ENCODE measurements at places on chromosomes 12 and 14.

DNA sequence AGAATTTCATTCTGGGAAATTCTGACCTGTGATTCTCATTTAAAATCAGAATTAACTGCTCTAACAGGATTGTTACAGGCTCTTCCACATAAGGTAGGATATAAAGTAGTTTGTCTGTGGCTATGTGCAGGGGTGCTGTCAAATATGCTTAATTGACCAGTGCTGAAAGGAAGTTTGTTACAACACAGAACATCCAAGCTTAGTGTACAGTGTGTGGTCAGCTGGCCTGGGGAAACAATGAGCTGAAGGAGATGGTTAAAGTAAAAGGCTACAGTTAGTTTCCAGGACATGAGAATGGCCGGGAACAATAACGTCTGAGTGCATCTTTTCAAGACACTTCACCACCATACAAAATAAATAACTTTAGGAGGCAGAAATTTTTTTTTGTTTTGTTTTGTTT is 68.0 kb downstream of the PKP2 start:
- DNase-seq, result no peak

DNA sequence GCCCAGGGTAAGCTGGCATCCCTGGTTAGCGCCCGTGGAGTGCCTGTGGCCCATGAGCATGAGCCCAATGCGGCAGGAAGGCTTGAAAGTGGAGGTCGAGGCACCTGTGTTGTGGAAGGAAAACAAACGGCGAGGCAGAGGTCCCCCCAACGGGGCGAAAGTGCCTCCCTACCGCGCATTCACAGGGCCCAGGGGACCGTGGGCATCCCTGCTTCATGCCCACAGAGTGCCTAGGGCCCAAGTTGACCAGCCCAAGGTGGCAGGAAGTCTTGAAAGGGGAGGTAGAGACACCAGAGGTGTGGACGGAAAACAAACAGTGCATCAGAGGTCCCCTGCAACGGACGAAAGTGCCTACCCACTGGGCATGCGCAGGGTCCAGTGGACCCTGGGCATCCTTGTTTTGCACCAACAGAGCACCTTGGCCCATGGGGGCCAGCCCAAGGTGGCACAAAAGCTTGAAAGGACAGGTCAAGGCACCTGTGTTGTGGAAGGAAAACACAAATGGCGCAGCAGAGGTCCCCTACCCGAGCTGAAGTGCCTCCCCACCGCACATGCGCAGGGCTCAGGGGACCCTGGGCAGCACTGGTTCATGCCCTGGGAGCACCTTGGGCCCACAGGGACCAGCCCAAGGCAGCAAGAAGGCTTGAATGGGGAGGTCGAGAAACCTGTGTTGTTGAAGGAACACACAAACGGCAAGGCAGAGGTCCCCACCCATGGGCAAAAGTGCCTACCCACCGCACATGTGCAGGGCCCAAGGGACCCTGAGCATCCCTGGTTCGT is 377.5 kb downstream of the ALG10 start:
- DNase-seq, result peak; percentile 9

DNA sequence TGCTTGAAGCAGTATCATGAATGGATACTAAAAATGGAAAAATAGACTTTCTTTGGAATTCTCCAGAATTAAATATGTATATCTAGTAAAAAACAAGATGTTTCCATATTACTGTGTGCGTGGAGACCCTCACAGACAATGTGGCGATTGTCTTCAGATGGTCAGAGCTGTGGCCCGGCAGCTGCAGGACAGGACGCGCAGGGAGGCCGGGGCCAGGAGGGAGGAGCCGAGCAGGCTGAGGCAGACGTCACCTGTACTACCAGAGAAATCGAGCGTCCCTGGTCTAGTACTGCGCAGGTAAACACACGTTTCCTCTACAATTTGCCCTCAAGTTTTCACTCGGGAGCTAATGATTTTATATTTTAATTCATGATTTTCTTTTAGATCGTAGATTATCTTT is 22.8 kb downstream of the DDX51 start:
- no peak for DNase-seq

GRCh38 chr12:29425722-29426121 is 44.8 kb upstream of the ERGIC2 start:
- no peak for DNase-seq

DNA sequence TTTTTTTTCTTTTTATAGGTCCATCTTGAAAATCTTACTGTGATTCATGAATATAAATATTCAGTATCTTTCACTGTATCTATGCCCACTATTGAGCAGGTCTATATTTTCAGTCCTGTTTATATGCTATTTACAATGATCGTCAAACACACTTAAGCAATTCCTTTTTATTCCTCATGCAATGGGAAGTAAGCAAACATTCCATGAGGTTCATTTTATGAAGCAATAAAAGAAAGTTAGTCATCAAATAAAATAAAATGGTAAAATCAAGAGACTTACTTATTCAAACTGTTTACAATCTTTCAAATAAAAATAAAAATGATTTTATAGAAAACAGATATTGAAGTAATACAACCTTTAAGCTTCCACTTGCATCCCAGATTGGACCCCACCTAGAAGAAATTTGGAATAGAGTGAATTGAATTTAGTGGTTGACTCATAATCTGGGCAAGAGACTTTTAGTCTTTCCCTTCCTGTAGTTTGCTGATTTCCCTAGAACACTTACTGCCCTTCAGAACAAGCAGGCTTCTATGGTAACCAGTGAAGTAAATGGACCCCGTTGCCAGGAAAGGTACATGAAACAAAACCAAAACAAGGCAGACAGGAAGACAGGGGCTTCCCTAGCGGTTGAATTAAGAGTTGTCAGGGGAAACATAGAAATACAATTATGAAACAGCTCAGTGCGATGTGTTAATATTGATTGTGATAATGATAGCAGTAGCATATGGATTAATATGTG is 241.0 kb upstream of the ATP2B1 start:
- peak; percentile 55 for DNase-seq

- no peak for DNase-seq
Observed at GRCh38 chr12:101116911-101117310, 93.1 kb downstream of the SLC5A8 start.

DNA sequence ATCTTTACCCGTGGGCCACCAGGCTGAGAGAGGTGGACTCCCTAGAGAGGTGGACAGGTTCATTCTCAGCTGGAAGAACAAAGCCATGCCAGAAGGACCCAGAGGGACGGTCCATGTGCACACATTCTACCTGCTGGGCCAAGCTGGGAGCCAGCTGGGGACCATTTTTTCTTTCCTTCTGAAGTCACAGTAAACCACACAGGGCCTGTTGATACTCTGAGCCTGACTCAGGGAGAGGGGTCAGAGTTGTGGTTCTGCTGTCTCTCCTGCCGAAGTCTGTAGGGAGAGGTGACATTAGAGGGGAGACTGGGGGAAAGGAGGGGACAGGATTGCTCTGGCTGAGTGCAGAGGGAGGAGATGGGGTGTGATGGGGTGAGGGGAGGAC is 148.6 kb downstream of the TSPAN9 start:
- DNase-seq, result no peak

DNA sequence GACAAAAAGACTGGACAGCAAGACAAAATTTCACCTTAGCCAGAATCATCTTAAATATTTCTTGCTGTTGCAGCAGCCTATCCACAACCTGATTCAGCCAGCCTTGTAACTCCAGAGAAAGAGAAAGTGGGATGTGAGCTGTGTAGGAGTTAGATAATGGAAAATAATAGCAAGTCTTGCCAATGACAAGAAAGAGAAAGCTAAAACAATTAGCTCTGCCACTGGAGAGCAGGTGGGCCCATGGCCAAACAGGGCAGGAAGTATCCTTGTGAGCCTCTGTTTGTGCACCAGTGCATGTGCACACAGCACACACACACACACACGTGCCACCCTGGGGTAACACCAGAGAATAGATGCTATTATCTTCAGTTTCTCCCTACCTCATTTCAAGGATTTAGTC is 106.0 kb upstream of the CCDC196 start:
- peak; percentile 55 for DNase-seq

DNA sequence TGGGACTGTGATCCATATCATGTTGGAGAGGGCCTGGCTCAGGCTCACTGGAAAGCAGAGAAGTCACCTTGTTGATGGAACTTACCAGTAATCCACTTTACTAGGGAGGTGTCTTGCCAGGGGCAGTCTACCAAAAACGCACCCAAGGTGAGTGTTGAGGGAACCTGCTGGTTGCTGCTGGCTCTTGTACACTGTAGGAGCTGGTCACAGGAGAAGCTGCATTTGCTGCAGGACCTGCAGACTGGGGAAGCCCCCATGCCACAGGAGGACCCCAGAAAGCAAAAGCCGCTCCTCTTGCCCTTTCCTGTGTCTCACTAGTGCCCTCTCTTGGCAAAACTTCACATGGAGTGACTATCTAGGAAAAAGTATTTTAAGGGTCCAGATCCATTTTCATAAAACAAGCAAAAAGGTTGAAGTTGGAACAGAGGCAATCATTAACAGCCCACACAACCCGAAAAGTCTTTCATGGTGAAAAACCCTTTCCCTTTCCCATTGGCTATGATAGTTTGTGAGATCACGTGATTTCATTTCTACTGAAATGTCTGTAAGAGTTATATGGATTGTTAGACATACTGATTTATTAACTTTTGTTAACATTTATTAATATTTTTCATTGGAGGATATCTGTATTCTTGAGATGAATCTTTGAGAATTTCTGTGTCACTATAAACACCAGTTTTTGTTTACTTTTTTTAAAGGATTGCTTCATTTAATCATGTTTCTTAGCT is 59.2 kb downstream of the RASSF8 start:
- DNase-seq, result no peak

DNA sequence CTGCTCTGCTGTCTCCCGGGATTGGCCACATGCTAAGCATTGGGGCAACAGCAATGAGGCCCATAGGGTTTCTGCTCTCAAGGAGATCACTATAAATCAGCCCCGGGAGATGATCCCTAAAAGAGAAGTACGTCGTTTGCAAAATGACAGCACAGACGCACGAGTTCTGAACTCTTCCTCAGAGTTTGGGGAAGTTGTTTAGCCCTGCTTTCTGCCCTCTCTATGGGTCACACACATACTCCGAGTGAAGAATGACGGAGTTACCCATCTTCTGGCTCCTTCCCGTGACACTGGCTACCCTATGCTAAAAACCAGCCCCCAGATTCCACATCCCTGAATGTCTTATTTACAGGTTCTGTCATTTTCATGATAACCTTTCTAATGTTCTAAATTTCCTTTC is 258.0 kb upstream of the PLEKHG7 start:
- no peak for DNase-seq

GRCh38 chr14:91830777-91831176 is 36.6 kb downstream of the TC2N start:
- no peak for DNase-seq

DNA sequence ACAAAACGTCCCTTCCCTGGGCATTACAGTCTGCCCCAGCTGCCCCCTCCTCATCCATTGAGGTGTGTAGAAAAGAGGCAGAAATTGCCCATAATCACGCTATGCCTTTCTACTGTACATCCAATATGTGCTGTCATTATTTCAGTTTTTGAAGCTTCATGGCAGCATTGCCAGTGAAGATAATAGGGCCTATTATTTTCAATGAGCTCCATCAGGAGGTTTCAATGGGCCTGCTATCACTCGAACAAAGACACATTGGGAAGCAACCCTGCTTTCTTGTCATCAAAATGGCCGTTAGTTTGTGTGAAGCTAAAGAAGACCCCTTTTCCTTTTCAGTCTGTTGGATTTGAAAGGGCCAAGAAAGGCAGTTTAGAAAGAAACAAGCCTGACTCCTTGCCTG is 653.8 kb downstream of the NOVA1 start:
- DNase-seq, result no peak

DNA sequence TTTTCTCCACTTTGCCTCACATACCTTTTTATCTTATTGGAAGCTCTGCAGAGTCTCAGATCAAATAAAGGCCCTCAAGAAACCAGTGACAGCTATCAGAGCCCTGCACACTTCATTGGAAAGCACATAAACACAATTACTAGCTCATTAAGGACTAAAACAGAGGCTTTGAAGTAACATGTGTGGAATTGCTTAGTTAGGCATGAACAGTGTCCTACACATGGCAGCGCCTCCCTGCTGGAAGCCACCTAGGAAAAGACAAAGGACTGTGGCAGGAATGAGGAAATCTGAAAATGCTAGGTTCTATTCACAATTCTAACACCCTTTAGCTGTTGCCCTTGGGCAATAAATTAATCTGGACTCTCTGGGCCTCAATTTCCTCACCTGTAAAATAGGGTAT is 89.4 kb downstream of the SUDS3 start:
- no peak for DNase-seq

DNA sequence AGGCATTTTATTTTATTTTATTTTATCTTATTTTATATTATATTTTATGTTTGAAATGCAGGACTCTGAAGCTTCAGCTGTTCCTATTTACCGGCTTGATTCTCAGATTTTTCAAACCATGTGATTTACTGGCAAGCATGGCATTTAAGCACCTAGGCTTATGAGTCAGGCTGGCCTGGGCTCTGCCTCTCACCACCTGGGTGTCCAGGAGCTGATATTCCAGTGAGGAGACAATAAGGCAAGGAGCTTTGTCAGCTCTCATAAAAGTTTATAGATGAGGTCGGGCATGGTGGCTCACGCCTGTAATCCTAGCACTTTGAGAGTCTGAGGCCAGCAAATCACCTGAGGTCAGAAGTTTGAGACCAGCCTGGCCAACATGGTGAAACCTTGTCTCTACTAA is 2.1 kb downstream of the DAO start:
- DNase-seq, result no peak

DNA sequence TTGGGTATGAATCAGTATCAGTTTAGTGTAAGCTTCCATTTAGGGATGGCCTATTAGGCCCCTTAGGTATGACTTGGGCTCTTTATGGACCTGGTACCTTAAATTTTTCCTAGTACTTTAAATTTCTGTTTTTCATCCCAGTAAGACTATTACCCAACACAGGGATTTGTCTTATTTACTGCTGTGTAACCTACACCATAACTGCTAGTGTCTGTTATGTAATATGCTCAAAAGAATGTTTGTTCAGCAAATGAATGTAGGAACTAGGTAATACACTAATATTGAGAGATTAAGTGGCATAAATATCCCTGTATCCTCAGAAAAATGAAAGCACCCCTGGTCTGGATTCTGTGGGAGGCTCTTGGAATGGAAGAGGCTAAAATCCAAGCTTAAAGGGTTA is 63.7 kb upstream of the YARS2 start:
- no peak for DNase-seq

- DNase-seq, result no peak
Observed at GRCh38 chr12:126051611-126052107, 986.4 kb downstream of the AACS start.

- no peak for DNase-seq
Observed at GRCh38 chr12:82955043-82955442, 268.3 kb downstream of the TMTC2 start.

DNA sequence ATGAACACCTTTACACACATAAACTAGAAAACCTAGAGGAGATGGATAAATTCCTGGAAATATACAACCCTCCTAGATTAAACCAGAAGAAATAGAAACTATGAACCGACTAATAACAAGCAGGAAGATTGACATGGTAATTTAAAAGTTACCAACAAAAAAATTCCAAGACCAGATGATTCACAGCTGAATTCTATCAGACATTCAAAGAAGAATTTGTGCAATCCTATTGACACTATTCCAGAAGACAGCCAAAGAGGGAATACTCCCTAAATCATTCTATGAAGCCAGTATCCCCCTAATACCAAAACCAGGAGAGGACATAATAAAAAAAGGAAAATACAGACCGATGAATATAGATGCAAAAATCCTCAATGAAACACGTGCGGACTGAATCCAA is 102.6 kb upstream of the KRR1 start:
- no peak for DNase-seq

All from right hindlimb (tissue), 1 donor.